ENCODE measurements at places on chromosomes 7 and 10.

GRCh38 chr7:105530546-105530945, 1.5 kb upstream of the RINT1 start:
- peak overlapping the region; percentile 45 for H3K4me3 ChIP-seq
- DNase-seq = no peak
- H3K27me3 ChIP-seq = no peaks in the 10 kb centered on the region
- peaks cover 18% of the 10 kb centered on the region for H3K4me1 ChIP-seq
- H3K27ac ChIP-seq = no peak overlapping the region

DNA sequence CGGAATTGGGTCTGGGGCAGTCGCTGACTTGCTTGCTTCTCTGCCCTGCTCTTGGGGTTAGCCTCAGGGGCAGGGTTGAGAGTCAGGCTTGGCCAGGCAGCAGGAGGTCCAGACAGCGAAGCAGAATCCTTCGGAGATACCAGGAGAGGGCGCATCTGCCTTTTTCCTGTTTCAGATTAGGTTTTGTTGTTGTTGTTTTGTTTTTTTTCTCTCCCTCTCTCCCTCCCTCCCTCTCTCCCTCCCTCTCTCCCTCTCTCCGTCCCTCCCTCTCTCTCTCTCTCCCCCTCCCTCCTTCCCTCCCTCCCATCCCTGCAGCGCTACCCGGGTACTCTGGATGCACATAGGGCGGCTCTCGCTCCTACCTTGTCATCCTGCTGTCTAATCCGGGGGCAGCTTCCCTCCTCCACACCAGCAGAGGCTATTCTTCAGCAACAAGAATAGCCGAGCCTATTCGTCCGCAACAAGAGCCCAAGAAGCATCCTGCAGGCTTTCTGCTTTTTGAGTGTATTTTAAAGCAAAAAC, 758 bp upstream of the OPTN start:
- H3K4me1 ChIP-seq = peaks cover 40% of the 10 kb centered on the region
- no peaks in the 10 kb centered on the region for H3K27me3 ChIP-seq
- H3K36me3 ChIP-seq = peaks cover 20% of the 10 kb centered on the region
- H3K4me3 ChIP-seq = peak overlapping the region; percentile 87
- H3K27ac ChIP-seq = peak overlapping the region; percentile 86

GRCh38 chr10:88198023-88198422, 334.6 kb downstream of the PTEN start:
- H3K27ac ChIP-seq = no peak overlapping the region
- H3K27me3 ChIP-seq = peaks cover 3% of the 10 kb centered on the region
- H3K4me1 ChIP-seq = peaks cover 17% of the 10 kb centered on the region
- DNase-seq = no peak
- H3K36me3 ChIP-seq = peaks cover 2% of the 10 kb centered on the region
- H3K4me3 ChIP-seq = no peak overlapping the region

GRCh38 chr10:111077479-111077784, 603 bp downstream of the ADRA2A start:
- no peak for DNase-seq
- H3K27me3 ChIP-seq = peaks cover 71% of the 10 kb centered on the region
- no peak overlapping the region for H3K27ac ChIP-seq
- no peaks in the 10 kb centered on the region for H3K36me3 ChIP-seq
- H3K4me1 ChIP-seq = peaks cover 8% of the 10 kb centered on the region

DNA sequence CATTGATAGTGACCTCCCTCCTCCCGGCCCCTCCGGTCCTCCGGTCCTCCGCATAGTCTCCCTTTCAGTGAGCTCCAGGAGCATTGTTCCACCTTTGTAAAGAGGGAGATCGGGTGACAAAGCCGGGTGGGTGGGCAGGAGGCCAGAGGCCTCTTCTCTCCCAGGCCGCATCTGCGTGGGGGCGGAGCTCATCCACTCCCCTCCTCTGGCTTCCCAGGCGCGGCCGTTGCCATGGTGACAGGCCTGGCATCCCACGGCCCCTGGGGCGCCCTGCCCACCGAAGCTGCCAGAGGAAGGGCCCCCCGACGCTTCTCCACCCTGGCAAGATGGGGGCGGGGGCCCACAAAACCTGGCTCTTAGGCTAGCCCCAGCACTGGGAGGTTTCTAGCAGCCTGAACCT, 4.4 kb upstream of the FZD9 start:
- no peak for DNase-seq
- H3K27me3 ChIP-seq = peaks cover 2% of the 10 kb centered on the region
- H3K27ac ChIP-seq = no peak overlapping the region
- no peak overlapping the region for H3K4me3 ChIP-seq
